CD4-positive, alpha-beta T cell treated with Interleukin-6 at 100 ng/mL for 8 hours (primary cell): ENCODE measurements at places on chromosomes 1 and 21.

DNA sequence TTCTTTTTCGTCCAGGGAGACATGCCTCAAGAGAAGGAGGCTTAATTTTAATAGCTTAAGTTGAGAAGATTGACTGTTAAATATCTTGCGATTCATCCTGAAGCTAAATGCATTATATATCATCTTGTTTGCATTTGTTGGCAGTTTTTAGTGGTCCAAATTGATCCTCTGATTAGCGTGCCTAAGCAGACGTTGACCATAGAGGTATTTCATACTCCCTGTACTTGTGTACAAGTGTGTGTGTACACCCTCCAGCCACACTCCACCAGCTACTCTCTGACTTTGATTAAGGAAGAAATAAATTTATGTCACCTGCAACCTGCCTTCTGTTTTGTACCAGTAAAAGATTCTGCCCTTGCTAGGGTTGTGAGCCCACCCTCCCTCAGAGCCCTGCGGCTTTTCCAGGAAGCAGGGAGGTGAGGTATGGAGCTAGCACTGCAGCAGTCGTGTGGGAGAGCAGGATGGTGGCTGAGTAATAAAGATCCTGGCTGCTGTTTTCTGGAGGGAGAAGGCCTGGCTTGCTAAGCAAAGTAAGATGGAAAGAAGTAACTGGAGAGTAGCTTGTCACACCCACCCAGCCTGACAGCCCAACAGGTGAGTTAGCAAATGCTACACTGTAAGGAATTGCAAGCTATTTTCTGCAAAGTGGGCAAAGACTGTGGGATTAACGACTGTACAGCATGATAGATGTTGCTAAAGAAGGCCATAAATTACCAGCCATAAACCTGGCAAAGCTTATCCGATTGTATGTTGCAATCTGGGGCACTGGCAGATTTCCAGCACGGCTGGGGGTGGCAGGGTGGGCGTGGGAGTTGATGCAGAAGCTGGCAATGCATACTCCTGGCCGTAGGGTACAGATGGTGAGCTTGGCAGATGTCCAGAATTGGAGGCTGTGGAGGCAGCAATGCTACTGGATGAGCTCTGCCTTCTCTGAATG, 170.2 kb downstream of the TNR start:
- no peak for DNase-seq

GRCh38 chr1:94094469-94095111, 26.4 kb downstream of the ABCA4 start:
- no peak for DNase-seq

- DNase-seq: no peak
Observed at GRCh38 chr1:173222149-173223030, 15.3 kb upstream of the TNFSF4 start.

DNA sequence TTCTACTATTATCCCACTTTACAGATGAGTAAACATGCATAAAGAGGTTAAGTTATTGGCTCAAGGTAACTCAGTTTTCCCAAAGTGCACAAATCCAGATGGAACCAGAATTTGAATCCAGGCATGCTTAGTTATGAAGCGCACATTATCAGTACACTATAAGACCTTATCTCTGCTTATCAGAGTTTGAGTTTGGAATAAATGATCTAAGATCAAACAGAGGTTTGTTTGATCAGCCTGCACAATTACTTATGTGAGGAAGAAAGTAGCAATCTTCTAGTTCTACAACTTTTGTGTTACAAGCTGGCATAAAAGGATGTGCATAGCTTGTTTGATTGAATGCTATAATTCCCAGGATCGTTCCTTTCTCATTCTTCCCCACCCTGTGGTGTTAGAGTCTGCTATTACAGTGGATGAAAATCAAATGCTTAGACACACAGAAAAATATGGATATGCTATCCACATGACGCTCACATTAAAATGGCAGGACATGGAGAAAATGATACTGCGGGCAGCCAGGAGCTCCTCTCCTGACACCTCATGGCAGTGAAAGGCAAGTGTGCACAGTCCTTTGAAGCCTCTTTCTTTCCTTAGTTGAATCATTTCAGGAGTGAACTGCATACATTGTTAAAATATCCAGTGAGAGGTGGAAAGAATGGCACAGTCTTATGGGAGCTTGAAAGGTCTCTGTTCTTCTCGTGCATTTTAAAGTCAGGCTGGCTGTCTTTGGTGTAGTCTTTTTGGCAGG, 23.9 kb upstream of the PBX1 start:
- DNase-seq: no peak

DNA sequence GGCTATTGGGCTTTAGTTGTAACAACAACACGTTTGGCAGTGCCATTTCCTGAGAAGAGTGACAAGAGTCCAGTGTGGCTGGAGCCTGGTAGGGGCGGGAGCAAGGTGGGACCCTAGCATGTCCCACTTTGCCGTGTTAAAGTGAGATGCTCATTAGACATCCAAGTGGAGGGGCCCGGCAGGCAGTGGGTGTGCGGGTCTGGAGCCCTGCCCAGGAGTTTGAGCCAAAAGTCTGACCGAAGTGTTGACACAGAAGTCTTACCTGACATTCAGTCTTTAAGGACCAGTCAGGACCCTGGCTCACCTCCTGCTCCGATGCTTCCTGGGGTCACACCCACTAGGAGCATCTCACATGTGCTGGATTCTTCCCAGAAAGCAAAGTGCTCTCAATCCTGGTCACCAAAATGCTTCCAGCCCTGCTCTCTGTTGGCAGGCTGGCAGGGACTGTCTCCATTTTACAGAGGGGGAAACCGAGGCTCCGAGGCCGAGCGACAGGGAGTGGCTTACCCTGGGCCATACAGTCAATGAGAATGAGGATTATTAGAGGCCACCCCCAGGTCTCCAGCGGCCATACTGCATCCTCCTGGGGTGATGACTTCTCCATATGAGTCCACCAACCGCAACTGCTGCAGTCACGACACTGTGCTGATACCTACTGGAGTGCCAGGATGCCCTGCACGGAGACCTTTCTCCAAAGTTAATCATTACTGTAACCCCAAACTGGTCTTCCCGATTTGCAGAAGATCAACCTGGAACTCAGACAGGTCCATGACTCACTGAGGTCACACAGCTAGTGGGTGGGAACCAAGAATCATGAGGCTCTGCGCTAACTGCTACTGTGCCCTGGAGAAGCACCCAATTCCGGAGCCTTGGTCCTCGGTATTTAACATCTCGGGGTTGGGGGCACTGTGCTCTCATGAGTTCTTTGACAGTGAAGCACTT, 112.7 kb downstream of the PRDM2 start:
- no peak for DNase-seq

GRCh38 chr1:177741476-177741875, 228.4 kb downstream of the SEC16B start:
- no peak for DNase-seq

- no peak for DNase-seq
Observed at GRCh38 chr1:66739401-66740157, 12.7 kb upstream of the DYNLT5 start.

DNA sequence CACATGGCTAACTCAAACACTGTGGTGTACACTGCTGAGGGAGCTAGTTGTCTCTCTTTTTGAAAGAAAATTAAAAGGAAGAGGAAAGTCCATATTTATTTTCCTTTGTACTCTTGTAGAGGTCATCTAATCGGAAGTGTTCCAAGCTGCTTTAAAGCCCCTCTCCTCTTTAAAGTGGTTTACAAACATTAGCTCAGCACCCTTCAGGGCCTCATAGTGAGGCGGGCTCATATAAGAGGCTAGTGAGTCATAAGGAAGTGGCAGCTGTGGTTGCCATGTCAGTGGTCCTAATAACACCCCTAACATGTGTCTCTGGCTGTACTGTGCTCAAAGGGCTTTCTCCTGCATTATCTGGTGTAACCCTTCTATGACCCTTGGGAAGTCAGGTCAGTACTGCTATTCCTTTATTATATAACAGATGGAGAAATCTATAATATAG, 104.4 kb upstream of the SERBP1 start:
- no peak for DNase-seq

DNA sequence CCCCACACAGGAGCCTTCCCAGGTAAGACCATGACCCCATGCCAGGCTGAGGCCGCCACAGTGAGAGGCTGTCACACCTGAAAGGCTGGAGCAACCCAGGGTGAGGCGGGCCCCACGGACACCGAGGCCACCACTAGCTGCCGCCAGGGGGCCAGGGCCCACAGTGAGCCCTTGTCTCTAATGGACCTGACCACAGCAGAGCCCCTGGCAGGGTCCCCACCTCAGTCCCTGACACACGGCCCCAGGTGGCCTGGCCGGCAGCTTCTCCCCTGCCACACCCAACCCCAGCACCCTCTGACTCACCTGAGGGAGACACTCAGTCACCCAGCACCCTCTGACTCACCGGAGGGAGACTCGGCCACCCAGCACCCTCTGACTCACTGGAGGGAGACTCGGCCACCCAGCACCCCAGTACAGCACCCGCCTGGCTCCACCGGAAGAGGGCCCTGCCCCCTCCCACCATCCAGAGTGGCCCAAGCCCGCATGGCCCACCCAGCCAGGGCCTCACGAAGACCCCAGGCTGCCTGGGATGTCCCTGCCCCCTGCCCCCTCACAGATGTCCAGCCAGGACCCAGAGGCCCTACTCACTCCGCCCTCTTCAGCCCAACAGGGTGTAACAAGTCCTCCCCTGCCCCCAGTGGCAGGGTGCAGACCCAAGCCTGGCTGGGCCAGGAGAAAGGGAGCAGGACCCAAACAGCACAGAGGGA, 4.4 kb downstream of the DVL1 start:
- DNase-seq: peak; percentile 30

- no peak for DNase-seq
Observed at GRCh38 chr1:44743211-44743610, 3.6 kb downstream of the KIF2C start.

- DNase-seq: no peak
Observed at GRCh38 chr21:35562876-35563275, 497.4 kb downstream of the SETD4 start.

DNA sequence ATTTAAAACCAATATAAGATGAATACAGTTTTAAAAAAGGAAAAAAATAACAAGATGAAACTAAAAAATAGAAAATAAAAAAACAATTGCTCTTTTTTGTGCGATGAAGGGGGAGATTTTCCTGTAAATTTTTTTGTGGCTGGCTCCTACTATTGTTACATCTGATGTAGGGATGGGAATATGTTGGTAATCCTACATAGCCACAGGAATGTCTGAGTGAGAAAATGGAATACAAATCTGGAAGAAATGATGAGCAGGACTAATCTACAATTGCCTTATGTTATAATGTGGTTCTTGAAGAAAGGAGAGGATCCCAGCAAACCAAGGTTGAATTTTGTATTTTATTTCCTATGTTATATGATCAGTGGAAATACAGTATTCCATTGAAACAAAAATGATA, 40.9 kb downstream of the ATP6V1G3 start:
- DNase-seq: no peak

- no peak for DNase-seq
Observed at GRCh38 chr1:43783096-43783670, 75.8 kb downstream of the ST3GAL3 start.

- no peak for DNase-seq
Observed at GRCh38 chr21:41349619-41350390, 12.0 kb upstream of the MX2 start.

DNA sequence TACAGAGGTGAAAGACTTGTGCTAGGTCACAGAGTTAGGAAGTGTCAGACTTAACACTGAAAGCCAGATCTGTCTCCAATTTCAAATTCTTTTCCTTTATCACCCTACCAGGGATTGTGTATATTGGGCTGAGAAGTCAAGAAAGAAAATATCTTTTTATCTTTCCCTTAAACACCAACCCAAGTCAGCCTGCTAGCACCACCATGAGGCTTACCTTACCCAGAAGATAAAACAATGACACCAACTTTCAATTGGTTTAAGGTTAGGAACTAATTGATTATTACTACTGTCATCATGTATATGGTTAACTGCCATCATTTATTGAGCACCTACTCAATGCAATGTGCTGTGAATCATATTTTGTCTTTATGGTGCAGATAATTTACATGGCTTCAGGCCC, 178.9 kb upstream of the FOXD3 start:
- no peak for DNase-seq

DNA sequence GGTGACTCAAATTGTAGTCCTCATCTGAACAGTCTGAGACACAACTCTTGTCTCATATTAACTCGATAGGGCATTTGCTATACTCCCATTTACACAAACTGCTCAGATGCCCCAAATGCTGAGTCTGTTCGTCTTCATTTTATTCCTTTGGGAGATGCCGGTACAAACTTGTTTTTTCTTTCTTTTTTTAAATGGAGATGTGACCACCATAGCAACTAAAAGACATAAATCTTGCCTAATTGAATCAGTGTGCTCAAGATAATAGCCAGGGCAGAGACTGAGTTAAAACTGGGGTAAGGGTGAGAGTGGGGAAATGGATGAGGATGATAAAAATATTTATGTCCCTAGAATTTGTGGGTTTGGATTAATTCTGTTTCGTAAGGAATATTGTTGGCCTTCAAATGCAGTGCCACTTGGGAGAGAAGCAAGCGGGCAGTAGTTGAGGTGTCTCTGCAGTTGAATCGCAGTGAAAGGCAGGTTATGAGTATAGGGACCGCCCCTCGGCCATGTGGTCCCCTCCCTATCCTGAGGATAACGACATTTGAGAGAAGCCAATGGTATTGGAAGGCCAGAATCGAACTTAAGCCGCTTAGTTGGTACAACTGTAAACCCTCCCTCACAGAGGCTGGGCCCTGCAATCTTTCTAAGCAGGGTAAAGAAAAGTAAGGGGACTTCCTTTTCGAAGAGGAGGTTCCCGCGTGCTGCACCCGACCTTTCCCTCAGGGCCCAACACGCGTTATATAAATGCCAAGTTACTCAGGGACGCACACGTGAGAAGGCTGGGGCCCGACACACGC, 859 bp upstream of the LRRC8B start:
- DNase-seq: peak; percentile 52

- DNase-seq: peak; percentile 52
Observed at GRCh38 chr1:244599937-244600350, 53.0 kb upstream of the DESI2 start.

DNA sequence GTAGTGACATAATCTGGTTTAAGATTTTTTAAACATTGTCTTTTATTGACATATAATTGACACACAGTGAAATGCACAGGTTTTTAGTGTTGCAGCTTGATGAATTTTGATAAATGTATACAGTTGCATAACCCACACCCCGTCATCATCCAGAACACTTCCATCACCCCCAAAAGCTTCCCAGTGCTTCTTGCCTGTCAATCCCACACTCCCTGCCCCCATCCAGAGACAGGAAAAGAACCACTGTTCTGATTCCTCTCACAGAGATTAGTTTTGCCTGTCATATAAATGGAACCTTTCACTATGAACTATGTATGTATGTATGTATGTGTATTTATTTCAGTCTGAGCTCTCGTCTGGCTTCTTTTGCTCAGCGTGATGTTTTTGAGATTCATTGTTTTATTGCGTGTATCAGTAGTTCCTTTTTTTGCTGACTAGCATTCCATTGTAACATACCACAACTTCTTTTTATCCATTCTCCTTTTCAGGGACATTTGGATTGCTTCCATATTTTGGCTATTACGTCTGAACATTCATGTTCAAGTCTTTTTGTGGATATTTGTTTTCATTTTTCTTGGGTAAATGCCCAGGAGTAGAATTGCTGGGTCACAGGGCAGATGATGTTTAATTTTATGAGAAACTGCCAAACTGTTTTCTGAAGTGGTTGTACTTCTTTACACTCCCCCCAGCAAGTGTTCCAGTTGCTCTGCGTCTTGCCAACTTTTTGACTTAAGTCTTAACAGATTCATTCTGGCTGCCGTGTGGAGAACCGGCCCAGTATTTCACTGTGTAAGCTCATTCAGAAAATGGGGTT, 8.7 kb downstream of the UBIAD1 start:
- DNase-seq: no peak

GRCh38 chr1:152001631-152002584, 8.2 kb upstream of the S100A10 start:
- DNase-seq: peak; percentile 73
